A172 (cell line): ENCODE measurements at places on chromosomes 7 and 10.

- DNase-seq = peak; percentile 36
Measured at GRCh38 chr7:108459922-108460551, 3.8 kb upstream of the NRCAM start.

DNA sequence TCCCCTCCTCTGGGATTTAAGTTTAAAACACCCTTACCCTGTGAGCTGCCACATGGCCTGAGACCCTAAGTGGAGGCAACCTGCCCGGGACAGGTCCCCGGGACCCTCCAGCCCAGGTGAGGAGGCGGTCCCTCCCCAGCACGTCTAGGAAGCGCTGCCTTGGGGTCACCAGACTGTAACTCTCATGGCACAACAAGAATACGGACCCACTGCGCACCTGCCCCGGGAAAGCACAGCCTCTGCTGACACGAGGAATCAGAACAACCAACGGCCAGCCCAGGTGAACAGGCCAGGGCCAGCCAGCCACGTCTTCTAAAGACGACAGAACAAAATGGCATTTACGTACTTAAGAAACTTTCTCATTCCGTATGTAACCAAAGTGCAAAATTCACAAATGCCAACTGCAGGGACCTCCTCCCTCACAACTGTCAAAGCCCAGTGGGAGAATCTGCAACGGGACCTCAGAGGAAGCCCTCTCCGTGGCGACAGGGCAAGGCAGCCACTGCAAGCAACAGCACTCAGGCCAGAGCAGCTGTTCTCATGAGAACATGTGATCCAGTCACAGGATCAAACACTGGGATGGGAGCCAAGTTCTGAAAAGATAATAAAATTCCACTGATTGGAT is 208.4 kb downstream of the DIP2C start:
- no peak for DNase-seq

- no peak for DNase-seq
Measured at GRCh38 chr10:108388706-108389105, 1224.2 kb upstream of the SORCS1 start.

DNA sequence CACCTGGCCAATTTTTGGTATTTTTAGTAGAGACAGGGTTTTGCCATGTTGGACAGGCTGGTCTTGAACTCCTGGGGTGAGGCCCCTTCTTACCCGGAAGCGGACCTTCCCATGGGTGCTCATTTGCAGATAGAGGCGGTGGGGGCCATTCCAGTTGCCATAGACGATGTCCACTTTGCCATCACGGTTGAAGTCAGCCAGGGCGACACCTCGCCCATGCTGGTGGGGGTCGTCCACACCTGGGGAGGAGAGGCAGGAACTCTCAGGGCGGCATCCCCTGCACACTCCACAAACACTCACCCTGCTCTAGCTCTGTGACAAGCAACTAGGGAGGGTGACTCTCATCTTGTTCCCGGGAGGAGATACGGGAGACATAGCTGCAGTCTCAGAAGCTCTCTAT is 54.9 kb downstream of the GOLGA7B start:
- no peak for DNase-seq

GRCh38 chr10:133557381-133557780 is 8.0 kb downstream of the SYCE1 start:
- DNase-seq = no peak

DNA sequence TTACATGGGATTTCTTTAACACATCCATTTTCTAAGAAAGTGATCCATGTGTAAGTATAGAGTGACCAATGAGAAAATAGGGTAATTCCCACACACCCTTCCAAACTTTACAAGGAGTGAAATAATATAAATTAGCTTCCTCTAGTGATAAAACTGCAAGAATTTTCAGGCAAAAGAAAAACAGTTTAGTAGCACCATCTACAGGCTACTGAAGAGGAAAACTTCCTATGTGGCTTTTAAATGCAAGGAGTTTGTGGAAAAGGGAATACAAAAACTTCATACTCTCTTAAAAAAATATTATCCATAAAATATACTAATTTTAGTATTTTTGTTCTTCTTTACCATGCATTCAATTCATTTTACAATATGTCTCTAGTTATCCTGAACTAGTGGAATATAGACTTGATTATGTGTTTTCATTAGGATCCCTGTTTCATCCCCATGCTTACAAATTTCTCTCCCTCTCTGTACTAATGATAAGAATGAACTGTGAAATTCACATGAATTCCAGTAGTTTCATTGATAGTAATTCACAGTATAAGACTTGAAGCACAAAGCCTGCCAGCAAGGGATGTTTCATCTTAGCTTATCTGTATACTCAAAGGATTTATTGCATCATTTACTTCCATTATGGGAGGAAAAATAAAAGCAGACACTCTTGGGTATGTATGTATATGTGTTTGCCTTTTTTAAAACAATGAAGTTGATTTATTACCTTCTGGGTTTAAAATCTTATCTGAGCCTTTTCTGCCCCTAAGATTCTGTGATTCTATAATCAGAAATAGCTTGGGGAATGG is 442.9 kb downstream of the AUTS2 start:
- DNase-seq = peak; percentile 52

DNA sequence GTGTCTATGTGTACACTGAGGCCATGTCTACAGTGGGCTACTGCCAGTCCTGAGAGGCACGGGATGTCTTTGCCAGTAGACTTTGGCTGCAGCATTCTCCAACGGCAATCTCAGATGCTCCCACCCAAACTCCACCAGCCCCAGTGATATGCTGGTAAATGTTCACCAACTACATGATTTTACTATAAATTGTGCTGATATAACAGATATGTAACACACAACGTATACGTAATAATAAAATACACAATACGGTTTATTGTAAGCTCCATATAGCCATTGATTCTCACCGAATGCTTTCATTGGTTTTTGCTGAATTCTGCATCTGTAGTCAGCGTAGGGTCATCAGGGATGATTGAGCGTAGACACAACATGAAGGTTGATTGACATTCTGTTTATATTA is 47.3 kb upstream of the C7orf33 start:
- DNase-seq = no peak

GRCh38 chr10:9294132-9294663 is 1239.7 kb downstream of the GATA3 start:
- no peak for DNase-seq

GRCh38 chr10:28378986-28379585 is 76.2 kb upstream of the MPP7 start:
- DNase-seq = no peak
